ENCODE measurements at places on chromosomes 4 and X. TPM values are rescaled to one million over a fixed set of nuclear protein-coding genes. Genes with fewer than 3 reads are reported as not detected.

PPP4R3C gene
- total RNA-seq, result not detected

PPP1R3F gene
- 9.5 TPM for total RNA-seq

SRPX2 gene
- total RNA-seq, result 1.8 TPM

TLR2 gene
- 9.3 TPM for total RNA-seq

CT47B1 gene
- total RNA-seq, result not detected

AFP gene
- total RNA-seq, result not detected

CLDN22 gene
- not detected for total RNA-seq

RAB33A gene
- total RNA-seq, result 1.8 TPM

FDCSP gene
- total RNA-seq, result not detected

FATE1 gene
- total RNA-seq, result not detected

AMOT gene
- total RNA-seq, result 8.1 TPM

SH2D1A gene
- total RNA-seq, result not detected

ATP6AP2 gene
- total RNA-seq, result 60.8 TPM

NUDT6 gene
- 10.4 TPM for total RNA-seq

SERPINA7 gene
- not detected for total RNA-seq

DDX53 gene
- total RNA-seq, result not detected

SOD3 gene
- 0.65 TPM for total RNA-seq

ASB11 gene
- not detected for total RNA-seq

ADGRA3 gene
- total RNA-seq, result 28.1 TPM

PNMA6F gene
- not detected for total RNA-seq

FGF5 gene
- total RNA-seq, result 3.5 TPM
